Neuronal stem cell (in vitro differentiated cells): ENCODE measurements at places on chromosomes 12 and 14.
A peak's percentile ranks its signal among the peaks of the same experiment; 100 is the strongest.

DNA sequence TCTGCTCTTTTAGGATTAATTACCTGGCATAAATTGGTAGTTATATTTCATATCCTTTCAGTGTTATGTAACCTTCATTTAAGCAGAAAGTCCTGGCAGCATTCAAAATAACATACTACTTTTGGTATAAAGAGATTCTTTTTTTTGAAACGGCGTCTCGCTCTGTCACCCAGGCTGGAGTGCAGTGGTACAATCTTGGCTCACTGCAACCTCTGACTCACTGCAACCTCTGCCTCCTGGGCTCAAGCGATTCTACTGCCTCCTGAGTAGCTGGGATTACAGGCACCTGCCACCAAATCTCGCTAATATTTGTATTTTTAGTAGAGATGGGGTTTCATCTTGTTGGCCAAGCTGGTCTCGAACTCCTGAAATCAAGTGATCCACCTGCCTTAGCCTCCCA is 9.2 kb downstream of the KTN1 start:
- no peaks in the 10 kb centered on the region for H3K36me3 ChIP-seq
- no peak overlapping the region for H3K27ac ChIP-seq
- DNase-seq = no peak
- no peaks in the 10 kb centered on the region for H3K27me3 ChIP-seq
- H3K4me3 ChIP-seq = no peak overlapping the region

- no peaks in the 10 kb centered on the region for H3K27me3 ChIP-seq
- DNase-seq = no peak
- peaks cover 8% of the 10 kb centered on the region for H3K4me1 ChIP-seq
- H3K27ac ChIP-seq = no peak overlapping the region
These were observed 42.2 kb downstream of the PPFIBP1 start for GRCh38 chr12:27566159-27566558.

- H3K4me3 ChIP-seq = no peak overlapping the region
- H3K36me3 ChIP-seq = peaks cover 19% of the 10 kb centered on the region
- peak; percentile 20 for DNase-seq
- H3K27me3 ChIP-seq = no peaks in the 10 kb centered on the region
- H3K4me1 ChIP-seq = no peaks in the 10 kb centered on the region
These were observed 39.9 kb downstream of the ATL1 start for GRCh38 chr14:50599700-50600444.

DNA sequence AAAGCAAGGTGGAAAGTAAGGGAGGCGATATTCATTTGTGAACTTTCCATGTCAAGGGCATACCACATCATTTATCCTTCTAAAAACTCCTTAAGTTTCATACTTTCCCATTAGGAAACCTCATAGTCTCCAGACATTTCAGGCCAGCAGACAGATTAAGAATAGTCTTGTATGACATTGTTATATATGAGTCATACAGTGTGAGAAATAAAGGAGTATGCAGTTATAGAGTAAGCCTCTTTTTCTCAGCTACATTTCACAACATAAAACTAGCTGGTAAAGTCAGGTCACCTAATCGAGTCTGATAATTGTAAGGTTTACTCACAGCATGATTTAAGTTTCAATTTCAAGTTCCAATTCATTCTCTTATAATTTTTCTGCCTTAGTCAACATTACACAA is 164.3 kb downstream of the GRIP1 start:
- peaks cover 2% of the 10 kb centered on the region for H3K36me3 ChIP-seq
- H3K27me3 ChIP-seq = no peaks in the 10 kb centered on the region

DNA sequence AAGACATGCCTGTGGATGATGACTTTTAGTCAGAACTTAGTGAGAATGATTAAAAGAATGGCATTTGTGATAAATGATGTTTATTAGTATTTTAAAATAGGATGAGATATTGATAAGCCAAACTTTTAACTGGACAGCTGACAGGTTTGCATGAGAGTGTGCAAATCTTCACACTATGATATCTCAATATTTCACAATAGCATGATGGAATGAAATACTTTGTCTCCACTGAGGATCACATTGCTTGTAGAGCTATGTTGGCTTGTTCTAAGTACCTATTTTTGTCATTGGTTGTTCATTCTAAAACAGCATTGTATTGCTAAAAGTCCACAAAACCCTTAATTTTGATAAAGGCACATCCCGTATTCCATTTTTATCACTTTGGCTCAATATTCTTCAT is 322.1 kb downstream of the ACSS3 start:
- H3K36me3 ChIP-seq = no peaks in the 10 kb centered on the region
- H3K4me1 ChIP-seq = no peaks in the 10 kb centered on the region
- no peaks in the 10 kb centered on the region for H3K27me3 ChIP-seq
- no peak overlapping the region for H3K4me3 ChIP-seq
- no peak overlapping the region for H3K27ac ChIP-seq

- H3K27me3 ChIP-seq = no peaks in the 10 kb centered on the region
- no peak overlapping the region for H3K27ac ChIP-seq
- H3K4me1 ChIP-seq = peaks cover 12% of the 10 kb centered on the region
- no peak for DNase-seq
- H3K36me3 ChIP-seq = peaks cover 32% of the 10 kb centered on the region
These were observed 132.2 kb downstream of the PLEKHA5 start for GRCh38 chr12:19261773-19262172.

DNA sequence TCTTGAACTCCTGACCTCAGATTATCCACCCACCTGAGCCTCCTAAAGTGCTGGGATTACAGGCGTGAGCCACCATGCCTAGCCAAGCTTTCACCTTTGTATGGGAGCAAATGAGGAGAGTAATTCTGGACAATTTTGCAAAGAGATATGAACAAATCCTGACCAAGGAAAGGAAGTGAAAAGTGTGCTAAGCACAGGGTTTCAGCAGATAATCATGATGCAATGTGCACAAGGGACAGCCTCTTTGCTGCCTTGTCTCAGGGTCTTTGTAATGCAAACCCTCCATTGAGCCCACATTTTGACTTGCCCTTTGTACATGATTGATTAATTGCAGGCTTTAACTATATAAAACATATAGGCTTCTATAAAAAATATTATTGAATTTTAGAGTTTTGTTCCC is 9.2 kb upstream of the PYGL start:
- H3K4me3 ChIP-seq = no peak overlapping the region
- no peak overlapping the region for H3K27ac ChIP-seq
- no peaks in the 10 kb centered on the region for H3K27me3 ChIP-seq
- peaks cover 4% of the 10 kb centered on the region for H3K4me1 ChIP-seq
- DNase-seq = no peak

DNA sequence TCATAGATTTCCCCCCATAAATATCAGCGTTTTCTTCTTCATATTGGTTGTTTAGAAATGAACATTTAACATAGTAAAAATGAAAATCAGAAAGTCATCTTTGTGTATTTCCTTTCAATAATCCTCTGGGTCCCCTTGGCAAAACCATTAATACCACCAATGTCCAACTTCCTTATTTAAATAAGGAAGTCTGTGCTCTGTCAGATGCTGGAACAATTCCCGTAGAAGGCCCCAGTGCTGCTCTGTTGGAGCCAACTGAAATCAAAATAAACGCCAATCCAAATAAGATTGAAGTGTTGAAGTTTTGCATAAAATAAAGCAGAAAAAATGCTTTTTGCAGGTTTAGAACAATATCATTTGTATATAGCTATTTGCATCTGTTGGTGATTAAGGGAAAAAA is 93.1 kb downstream of the PPM1H start:
- DNase-seq = no peak
- H3K4me3 ChIP-seq = no peak overlapping the region
- H3K27ac ChIP-seq = no peak overlapping the region
- no peaks in the 10 kb centered on the region for H3K36me3 ChIP-seq

DNA sequence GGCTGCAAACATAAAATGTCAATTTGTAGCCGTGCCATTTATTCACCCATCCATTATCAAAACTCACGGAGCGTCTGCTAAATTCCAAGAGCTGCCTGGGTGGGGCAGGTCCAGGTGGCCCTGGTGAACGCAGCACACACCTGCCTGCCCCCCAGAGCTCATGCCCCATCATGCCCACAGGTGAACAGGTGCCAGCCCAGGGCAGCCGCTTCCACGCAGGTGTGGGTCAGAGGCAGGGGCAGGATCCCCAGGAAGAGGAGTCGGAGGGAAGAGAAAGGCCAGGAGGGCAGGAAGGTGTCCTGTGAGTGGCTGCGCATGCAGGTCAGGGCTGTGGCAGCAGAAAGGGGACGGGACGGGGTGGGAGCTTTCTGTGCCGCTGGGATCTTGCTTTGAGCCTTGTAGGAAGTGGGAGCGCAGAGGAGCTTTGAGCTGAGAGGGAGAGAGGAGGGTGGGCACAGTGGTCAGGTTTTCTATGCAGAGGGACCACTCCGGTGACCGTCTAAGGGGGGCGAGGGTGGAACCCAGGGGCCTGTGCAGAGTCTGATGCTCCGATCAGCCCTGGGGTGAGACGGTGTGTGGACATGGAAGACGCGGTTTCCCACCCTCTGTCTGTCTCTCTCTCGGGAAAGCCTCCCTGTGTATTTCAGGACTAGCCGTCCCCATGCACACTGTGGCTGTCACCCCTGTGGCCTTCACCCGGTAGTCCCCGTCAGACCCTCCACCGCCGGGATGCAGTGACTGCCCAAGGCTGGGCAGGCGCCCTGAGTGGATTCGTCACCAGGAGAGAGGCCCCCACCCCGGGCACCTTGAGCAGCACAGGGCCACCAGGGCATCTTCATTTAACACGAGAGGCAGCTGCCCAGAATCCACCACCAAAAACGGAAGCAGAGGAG is 26.7 kb downstream of the GALNT9 start:
- no peaks in the 10 kb centered on the region for H3K27me3 ChIP-seq
- no peak overlapping the region for H3K27ac ChIP-seq
- no peak overlapping the region for H3K4me3 ChIP-seq
- H3K36me3 ChIP-seq = no peaks in the 10 kb centered on the region
- H3K4me1 ChIP-seq = no peaks in the 10 kb centered on the region
- DNase-seq = no peak

DNA sequence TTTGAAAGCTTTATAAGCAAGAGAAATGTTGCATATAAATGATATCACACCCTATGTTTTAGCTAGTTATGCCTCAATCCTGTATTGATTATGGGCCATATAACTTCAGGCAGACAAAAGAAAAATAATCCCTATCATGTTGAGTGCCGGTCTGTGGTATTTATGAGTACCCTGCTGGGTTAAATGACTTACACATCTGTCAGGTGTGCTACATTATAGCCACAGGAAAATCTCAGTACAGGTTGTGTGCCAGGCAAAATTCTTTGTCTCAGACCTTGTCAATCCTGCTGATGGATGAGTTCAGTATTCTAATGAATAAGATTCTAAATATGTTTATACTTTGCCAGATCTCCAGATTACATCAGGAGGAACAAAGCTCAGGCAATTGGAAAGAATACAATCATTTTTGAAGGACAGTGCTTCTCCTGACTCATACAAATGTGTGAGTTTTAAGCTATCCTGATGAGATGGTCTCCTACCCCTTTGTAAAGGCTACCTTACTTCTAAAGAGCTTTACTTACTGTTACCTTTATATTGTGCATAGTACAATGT is 109.8 kb upstream of the FOXG1 start:
- no peak overlapping the region for H3K4me3 ChIP-seq
- no peaks in the 10 kb centered on the region for H3K27me3 ChIP-seq
- DNase-seq = no peak
- H3K27ac ChIP-seq = no peak overlapping the region
- H3K4me1 ChIP-seq = peaks cover 5% of the 10 kb centered on the region
- no peaks in the 10 kb centered on the region for H3K36me3 ChIP-seq

- H3K36me3 ChIP-seq = no peaks in the 10 kb centered on the region
- H3K27me3 ChIP-seq = no peaks in the 10 kb centered on the region
- peak; percentile 15 for DNase-seq
- H3K27ac ChIP-seq = no peak overlapping the region
These were observed 89.3 kb upstream of the RFX4 start for GRCh38 chr12:106493531-106493930.

DNA sequence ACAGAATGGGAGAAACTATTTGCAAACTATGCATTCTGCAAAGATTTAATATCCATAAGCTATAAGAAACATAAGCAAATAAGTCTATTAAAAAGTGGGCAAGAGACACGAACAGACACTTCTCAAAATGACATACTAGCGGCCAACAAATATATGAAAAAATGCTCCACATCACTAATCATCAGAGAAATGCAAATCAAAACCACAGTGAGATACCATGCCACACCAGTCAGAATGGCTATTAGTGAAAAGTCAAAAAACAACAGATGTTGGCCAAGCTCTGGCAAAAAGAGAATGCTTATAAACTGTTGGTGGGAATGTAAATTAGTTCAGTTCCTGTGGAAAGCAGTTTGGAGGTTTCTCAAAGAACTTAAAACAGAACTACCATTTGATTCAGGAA is 121.3 kb downstream of the KCNMB4 start:
- no peaks in the 10 kb centered on the region for H3K4me1 ChIP-seq
- DNase-seq = no peak
- H3K4me3 ChIP-seq = no peak overlapping the region
- H3K27me3 ChIP-seq = no peaks in the 10 kb centered on the region
- H3K36me3 ChIP-seq = no peaks in the 10 kb centered on the region

- H3K27me3 ChIP-seq = no peaks in the 10 kb centered on the region
- H3K4me3 ChIP-seq = no peak overlapping the region
- no peak for DNase-seq
- no peak overlapping the region for H3K27ac ChIP-seq
- no peaks in the 10 kb centered on the region for H3K4me1 ChIP-seq
- no peaks in the 10 kb centered on the region for H3K36me3 ChIP-seq
These were observed 257.2 kb upstream of the DIO2 start for GRCh38 chr14:80468331-80469122.

- no peak overlapping the region for H3K4me3 ChIP-seq
- H3K27me3 ChIP-seq = no peaks in the 10 kb centered on the region
- no peaks in the 10 kb centered on the region for H3K4me1 ChIP-seq
- H3K36me3 ChIP-seq = no peaks in the 10 kb centered on the region
- peak overlapping the region; percentile 39 for H3K27ac ChIP-seq
These were observed 116.3 kb downstream of the ZFP36L1 start for GRCh38 chr14:68676511-68676943.

- H3K27ac ChIP-seq = no peak overlapping the region
- H3K27me3 ChIP-seq = no peaks in the 10 kb centered on the region
- DNase-seq = no peak
- no peaks in the 10 kb centered on the region for H3K36me3 ChIP-seq
These were observed 325.4 kb downstream of the ZFP36L1 start for GRCh38 chr14:68467425-68467824.

- H3K27me3 ChIP-seq = peaks cover 7% of the 10 kb centered on the region
- peaks cover 7% of the 10 kb centered on the region for H3K4me1 ChIP-seq
- no peak for DNase-seq
- no peak overlapping the region for H3K4me3 ChIP-seq
- H3K36me3 ChIP-seq = no peaks in the 10 kb centered on the region
These were observed 21.6 kb upstream of the ESRRB start for GRCh38 chr14:76354310-76354709.

GRCh38 chr14:50319721-50320120 is 7.6 kb downstream of the DMAC2L start:
- no peaks in the 10 kb centered on the region for H3K27me3 ChIP-seq
- no peak for DNase-seq
- no peak overlapping the region for H3K27ac ChIP-seq

DNA sequence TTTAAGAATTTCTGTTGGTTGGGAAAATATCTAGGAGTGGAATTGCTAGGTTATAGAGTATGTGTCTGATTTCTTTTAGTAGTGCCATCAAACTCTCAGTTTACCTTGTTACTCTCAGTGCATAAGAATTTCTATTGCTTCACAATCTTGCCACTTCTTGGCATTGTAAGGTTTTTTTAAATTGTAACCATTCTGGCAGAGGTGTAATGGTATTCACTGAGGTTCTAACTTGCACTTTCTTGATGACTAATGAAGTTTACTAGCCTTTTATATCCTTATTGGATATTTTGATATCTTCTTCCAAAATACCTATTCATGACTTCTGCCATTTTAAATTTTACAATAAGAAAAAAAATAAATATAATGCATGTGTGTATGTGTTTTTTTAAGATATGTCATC is 478.0 kb downstream of the NAV3 start:
- no peak overlapping the region for H3K4me3 ChIP-seq
- H3K27me3 ChIP-seq = no peaks in the 10 kb centered on the region
- DNase-seq = no peak
- H3K4me1 ChIP-seq = no peaks in the 10 kb centered on the region
